ENCODE measurements at places on chromosomes 16 and 17. TPM values are rescaled to one million over a fixed set of nuclear protein-coding genes. Genes with fewer than 3 reads are reported as not detected.

DNA sequence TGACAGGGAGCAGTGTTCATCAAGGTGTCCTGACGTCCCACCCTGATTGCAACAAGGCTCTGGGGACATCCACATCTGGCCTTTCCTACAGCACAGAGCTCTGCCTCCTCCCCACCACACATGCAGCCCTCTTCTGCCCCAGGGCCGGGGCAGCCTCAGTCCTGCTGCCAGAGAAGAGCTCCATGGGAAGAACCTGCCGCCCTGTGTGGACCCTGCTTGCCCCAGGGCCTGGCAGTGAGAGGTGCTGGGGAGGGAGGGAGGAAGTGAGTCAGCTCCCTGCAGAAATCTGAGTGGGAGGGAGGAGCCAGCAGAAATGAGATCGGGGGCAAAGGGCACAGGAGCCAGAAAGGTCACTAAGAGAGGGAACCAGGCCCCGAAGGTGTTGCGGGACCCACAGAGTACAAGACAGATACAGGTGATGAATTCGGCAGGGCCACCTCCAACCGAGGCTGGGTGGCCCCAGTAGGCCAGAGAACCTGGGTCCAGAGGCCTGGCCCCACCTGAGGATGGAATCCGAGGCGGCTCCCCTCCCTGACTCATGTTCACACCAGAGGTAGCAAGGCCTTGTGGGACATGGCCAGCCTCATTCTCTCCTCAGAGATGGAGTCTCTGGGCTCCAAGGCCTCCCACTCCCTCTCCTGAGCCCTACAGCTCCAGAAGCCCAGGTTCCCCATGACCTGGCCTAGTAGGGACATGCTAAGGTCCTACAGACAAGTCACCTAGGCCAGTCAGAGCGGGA lies 24.8 kb downstream of the MYO18A start:
- H3K36me3 ChIP-seq = no peaks in the 10 kb centered on the region
- peak overlapping the region; percentile 87 for H3K27ac ChIP-seq
- no peak for DNase-seq
- no peak overlapping the region for H3K4me3 ChIP-seq

GRCh38 chr17:55351226-55351625 lies 70.4 kb downstream of the MMD start:
- DNase-seq = no peak
- H3K36me3 ChIP-seq = no peaks in the 10 kb centered on the region
- no peak overlapping the region for H3K27ac ChIP-seq
- no peak overlapping the region for H3K4me3 ChIP-seq
- H3K27me3 ChIP-seq = no peaks in the 10 kb centered on the region

Gene CCL23
- total RNA-seq = 2.0 TPM

GRCh38 chr16:48057048-48057447 lies 98.7 kb downstream of the ABCC12 start:
- no peaks in the 10 kb centered on the region for H3K4me1 ChIP-seq
- no peak for DNase-seq
- no peak overlapping the region for H3K4me3 ChIP-seq
- H3K27me3 ChIP-seq = no peaks in the 10 kb centered on the region

Gene ZKSCAN2
- 1.9 TPM for total RNA-seq

DNA sequence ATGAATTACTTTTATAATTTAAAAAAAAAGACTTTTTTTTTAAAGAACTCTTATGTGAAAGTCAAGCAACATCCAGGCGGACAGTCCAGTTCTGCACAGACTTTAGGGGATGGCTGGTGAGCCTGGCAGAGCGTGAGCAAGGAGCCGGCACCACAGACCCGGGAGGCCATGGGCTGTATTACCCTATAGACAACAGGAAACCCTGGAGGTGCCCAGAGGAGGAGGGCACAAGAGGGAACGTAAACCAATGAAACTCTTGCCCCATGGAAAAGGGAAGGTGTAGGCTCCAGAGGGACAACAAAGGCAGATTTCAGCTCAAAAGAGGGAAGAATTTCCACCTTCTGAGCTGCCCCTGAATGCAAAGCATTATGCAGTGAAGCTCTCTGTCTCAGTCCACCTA lies 25.5 kb upstream of the RPH3AL start:
- H3K4me1 ChIP-seq = no peaks in the 10 kb centered on the region
- DNase-seq = no peak
- H3K27ac ChIP-seq = no peak overlapping the region
- H3K27me3 ChIP-seq = no peaks in the 10 kb centered on the region

All from esophagus squamous epithelium (tissue), 5 donors.